HEK293T (cell line): ENCODE measurements at places on chromosomes 11 and 22.

DNA sequence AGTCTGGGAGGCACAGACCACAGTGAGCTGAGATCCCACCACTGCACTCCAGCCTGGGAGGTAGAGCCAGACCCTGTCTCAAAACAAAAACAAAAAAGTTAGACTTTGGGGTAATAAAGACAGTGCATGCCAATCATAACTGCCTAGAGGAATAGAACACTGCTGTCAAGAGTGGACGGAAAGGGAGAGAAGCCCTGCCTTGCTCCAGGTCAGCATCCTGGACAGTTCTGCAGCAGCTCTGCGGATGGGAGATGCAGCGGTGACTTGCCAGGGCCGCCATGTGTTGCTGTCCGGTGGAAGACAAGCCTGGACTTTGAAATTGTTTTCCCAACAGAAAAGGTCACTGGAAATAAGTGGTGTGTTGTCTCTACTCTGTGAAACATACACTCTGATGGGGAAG is 618.2 kb downstream of the TBC1D22A start:
- no peak for DNase-seq

GRCh38 chr11:17828311-17828751 is 93.8 kb downstream of the KCNC1 start:
- no peak for DNase-seq

- DNase-seq = no peak
Measured at GRCh38 chr11:28833169-28833568, 725.0 kb downstream of the METTL15 start.

DNA sequence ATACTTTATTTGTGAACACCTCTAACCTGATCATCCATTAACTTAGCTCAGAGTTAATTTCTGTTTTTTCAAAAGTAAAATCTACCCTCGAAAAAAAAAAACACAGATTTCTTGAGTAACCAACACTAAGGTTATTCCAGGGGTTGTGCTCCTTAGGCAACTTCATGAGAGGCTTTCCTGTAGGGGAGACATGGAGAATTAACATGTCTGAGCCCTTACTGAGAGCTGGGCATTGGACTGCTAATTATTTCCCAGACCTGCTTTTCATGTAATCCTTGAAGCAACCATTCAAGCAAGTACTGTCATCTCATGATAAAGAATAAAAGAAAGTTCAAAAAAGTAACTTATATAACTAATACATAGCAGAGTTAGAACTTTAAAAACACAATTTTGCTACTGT is 13.5 kb upstream of the UPB1 start:
- DNase-seq = no peak

- peak; percentile 99 for DNase-seq
Measured at GRCh38 chr22:30423959-30424533, 1.5 kb upstream of the MTFP1 start.
